ENCODE measurements at places on chromosomes 6 and 20.
A peak's percentile ranks its signal among the peaks of the same experiment; 100 is the strongest.

- peak; percentile 29 for DNase-seq
Measured at GRCh38 chr6:116827561-116828240, 1.2 kb downstream of the GPRC6A start.

- no peak for DNase-seq
Measured at GRCh38 chr6:159443417-159443920, 249.6 kb downstream of the SOD2 start.

DNA sequence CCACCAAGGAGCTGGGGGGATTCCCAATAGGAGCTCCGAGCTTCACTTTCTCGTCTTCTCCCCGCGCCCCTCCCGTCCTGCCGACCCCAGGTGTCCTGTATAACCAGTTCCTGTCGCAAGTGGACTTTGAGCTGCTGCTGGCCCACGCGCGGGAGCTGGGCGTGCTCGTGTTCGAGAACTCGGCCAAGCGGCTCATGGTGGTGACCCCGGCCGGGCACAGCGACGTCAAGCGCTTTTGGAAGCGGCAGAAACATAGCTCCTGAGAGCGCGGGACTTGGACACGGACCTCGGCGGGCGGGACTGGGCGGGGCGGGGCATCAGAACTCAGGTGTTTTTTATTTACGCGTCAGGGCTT, 340 bp upstream of the VARS2 start:
- DNase-seq, result no peak

DNA sequence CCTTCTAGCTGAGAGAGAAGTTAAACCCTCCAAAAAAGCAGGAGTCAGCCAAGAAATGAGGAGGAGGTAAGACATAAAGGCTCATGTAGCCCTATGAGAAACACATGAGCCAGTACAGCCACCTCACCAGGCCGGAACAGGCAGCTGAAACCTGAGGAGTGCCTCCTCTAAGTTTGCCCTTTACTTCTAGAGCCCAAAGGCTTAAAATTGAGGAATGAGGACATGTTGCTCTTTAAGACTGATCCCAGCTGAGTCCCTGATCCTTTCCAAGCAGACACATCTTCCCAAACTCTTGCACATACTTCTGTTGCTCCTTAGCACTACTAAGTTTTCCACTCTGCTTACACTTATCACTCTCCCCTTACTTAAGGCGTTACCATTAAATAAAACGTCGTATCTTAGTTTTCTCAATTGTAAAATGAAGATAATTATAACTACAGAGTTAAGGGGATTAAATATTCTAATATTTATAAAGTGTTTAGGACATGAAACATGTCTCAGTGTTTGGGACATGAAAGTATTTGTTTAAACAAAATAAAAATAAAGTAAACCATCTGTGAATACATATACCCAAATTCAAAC, 124.0 kb downstream of the OGFRL1 start:
- no peak for DNase-seq

- DNase-seq, result no peak
Measured at GRCh38 chr6:33776186-33776585, 12.7 kb downstream of the LEMD2 start.

GRCh38 chr6:102853249-102853955, 1459.9 kb downstream of the GRIK2 start:
- DNase-seq, result peak; percentile 35

DNA sequence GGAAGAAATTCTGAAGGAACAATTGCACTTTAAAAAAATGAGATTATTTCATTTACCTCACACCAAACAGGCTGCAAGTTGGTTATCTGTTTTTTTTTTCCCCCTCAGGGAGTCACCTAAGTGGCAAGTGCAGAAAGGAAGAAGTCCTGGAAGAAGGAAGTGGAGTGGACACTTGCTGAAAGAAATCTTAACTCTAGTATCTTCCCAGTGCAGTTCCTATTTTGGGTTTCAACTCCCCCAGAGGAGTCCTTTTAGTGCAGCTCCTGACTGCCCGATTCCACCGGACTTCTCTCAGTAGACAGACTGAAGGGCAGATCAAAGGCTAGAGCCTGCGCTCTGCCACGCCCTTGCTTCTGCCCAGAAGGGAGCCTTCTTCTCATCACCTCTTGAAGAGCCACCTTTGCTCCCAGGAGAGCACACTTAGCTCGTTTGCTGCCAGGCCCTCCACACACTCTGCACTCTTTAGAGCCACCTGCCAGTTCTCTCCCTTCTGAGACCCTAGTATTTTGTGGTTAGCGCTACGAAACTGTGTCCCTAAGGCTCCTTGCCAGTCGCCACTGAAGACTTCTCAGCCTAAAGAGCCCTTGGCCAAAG, 4.9 kb downstream of the MTCL3 start:
- peak; percentile 28 for DNase-seq

DNA sequence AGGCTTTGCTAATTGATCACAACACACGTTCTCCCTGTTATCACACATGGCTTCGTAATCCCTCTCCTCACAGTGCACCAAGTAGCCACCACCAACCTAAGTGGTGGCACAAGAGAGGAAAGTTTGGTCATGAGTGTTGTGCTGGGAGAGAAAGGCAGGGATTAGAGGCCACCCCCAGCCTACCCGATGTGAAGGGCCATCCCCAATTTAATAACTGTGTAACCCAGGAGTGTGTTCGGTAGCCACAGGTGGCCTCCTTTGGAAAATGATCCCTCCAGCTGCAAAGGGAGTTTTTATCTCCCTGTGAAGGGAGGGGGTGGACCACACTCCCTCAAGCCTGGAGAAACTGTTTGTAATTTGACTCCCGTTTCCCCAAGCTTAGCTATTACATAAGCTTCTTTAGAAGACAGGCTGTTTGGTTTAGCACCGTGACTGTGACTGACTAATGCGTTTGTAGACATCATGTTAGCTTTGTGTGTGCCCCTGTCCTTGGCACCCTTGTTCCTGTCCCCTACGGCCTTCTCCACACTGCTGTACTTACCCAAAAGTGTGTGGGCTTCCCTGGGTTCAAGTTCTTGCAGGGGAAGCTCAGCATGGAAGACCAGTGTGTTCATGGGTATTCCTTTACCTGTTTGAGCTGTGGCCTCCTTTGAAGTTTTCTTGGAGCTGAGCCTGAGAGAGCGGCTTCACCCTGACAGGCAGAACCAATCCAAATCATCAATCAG, 20.6 kb downstream of the PPP1R16B start:
- DNase-seq, result peak; percentile 49

DNA sequence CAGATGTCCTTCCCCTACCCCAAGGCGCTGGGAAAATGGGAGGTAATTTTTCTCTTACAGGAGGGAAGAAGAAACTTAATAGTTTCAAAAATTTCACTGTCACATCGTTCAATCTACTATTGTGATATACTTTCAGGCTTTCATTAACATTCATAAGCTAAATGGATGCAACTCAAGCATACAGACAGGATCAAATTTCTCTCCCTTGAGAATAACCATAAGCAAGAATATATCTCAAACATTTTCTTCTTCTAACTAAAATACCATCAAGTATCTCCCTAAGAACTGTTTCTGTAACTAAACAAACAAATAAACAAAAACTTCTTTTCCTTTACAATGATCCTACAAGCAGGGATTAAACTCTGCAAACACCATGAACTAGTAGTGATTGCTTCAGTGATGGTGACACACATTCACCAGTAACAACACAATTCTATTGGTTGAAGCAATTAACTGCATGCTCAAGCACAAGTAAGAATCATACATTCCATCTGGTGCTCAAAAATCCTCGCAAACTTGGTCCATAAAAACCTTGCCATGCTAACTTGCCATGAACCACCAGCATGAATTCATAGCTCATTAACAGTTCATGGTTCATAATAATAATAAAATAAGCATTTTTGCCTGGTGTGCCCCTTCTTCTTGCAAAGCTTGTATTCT, 183.8 kb downstream of the PTPRK start:
- no peak for DNase-seq

DNA sequence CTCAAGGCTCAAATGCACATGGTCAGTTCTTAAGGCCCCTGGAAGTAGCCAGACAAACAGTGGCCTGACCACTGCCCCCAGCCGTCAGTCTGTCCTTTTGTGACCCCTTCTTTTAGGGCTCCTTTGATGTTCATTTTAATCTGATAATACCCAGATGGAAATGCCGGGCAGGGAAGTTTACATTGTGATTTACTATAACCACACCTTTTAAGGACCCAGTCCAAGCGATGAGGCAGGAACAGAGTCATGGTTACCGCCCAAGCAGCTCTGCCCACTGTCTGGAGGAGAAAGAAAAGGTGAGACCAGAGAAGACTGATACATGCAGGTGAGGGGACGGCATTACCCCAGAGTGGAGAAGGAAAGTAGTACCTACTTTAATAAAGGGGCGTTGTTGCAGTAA, 110.6 kb downstream of the PLEKHG1 start:
- DNase-seq, result no peak

DNA sequence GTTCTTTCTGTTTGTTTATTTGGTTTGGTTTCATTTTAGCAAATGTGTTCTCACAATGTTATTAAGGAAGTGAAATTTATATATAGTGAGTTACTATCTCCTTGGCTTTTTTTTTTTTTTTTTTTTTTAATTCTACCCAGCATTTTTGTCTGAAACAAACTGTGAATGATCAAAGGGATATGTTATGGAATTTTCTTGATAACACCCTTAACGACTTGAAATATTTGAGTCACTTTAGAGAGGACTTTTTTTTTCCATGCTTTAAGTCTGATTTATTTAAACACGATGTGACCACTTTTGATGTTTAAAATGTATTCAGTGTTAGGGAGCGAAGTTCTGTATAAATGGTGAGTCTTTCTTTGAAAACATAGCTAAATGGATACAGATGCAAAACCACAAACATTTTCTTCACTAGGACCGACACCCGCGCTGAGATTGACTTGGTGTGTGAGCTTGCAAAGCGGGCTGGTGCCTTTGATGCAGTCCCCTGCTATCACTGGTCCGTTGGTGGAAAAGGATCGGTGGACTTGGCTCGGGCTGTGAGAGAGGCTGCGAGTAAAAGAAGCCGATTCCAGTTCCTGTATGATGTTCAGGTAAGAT, 149.7 kb downstream of the MTHFD1L start:
- DNase-seq, result no peak

- no peak for DNase-seq
Measured at GRCh38 chr20:49766979-49767521, 45.6 kb upstream of the SLC9A8 start.

DNA sequence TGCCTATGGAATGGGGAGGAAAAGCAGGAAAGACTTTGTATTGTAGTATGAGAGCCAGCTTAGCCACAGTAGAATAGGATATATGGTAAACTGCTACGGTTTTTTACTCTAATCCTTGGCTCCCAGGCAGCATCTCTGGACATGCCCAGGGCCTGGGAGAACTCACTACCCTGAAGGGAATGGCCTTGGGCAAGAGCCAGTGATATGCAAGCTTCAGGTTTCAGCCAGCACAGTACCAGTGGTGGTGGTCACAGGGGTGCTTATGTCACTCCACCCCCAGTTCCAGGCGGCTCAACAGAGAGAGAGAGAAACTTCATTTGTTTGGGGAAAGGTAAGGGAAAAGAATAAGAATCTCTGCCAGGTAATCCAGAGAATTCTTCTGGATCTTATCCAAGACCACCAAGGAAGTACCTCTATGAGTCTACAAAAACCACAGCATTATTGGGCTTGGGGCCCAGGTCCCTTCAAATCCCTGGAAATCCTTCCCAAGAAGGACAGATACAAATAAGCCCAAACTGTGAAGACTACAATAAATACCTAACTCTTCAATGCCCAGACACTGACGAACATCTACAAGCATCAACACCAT, 121.2 kb downstream of the THBS2 start:
- no peak for DNase-seq

DNA sequence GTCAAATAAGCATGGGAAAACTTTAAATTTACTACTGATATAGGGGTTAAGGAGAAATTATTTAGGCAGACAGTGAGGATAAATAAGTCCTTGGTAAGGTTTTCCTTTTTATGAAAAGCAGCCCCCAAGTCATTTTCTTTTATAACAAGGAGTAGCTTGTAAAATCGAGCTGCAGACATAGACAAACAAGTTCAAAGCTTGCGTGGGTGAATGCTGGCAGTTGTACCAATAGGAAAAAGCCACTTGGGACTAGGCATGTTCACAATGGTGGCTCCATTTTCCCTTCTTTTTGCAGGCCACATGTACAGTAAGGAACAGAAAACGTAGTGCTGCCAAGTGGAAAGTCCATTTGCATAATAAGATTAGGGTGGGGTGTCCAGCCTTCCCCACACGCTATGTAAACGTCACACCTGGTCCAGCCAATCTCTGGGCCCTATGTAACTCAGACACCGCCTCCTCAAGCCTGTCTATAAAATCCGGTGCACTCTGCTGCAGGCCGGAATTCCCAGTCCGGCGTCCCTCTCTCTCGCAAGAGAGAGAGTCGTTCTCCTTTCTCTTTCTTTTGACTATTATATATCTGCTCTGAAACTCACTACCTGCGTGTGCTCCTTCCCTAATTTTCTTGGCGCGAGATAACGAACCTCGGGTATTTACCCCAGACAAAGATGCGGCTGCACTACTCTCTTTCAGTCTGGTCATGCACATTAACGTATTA, 217.1 kb upstream of the MAN1A1 start:
- no peak for DNase-seq

DNA sequence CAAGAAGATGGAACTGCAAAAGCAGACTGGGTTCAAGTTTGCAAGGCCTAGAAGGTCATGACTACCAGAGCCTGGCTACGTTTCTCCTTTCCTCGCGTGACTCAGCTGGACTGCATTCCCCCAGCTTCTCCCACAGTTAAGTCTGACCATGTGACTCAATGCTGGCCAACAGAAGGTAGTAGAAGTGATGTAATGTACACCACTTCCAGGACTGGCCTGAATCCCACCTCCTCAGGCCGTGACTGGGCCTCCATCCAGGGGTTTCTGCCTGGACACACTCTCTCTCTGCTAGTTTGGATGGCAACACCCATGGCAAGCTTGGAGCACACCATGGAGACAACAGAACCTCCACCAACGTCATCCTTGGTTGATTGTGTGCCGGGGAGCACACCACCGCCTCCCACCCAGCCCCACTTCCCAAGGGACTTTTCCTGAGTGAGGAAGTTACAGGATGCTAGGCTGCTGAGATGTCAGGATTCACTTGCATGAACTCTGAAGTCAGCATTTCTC, 112.0 kb upstream of the CDYL start:
- DNase-seq, result no peak

DNA sequence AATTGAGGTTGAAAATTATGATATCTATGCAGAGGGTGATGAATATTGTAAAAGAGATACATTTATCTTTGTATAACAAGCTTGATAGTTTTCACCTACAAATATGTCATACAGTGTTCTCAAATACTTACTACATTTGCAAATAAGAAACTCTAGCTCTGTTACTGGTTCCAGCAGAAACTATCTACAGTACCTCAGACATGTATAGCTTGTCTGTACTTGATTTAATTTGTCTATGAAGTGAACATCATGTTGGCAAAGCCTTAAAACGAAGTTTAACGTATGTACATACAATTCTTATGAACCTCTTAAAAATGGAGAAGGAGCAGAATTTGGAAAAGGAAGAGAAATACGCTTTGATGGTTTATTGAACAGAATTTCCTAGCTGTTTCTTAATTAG, 201.4 kb upstream of the MARCKS start:
- no peak for DNase-seq

DNA sequence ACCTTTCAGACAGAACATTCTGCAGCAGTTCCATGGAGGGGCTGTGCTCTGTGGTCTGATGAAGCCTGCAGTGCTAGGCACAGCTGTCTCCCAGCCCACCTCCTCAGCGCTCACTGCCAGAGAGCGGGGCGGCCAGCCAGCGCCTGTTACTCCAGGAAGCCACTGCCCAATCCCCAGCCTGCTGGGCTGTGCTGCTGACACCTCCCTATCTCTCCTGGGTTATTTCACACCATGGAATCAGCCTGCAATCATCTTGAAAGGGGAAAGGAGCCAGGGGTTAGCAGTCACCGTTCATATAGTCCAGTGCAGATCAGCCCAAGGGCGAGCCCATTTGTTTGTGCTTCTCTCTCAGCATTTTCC, 46.3 kb upstream of the NHSL1 start:
- DNase-seq, result no peak
